DMS153 (cell line): ENCODE measurements at places on chromosomes 4 and X.

GRCh38 chr4:152734015-152734698 lies 45.4 kb downstream of the TIGD4 start:
- DNase-seq: no peak

- no peak for DNase-seq
Observed at GRCh38 chrX:40938423-40938822, 146.8 kb upstream of the USP9X start.

DNA sequence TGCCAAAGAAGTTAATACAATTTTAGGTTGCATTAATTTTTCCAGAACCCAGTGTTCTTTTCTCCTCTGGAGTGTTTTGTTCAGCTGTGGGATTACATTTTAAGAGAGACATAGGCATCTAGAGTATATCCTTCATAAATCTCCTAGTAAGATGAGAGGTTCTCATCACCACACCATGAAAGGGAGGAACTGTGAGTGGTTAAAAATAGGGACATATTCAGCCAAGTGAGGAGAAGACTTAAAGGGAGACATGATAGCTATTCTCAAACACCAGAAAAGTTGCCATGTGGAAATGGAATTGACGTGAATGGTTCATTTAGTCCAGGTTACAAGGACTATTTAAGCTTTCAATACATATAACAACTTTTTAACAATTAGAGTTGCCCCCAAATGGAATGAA lies 6.5 kb upstream of the MRPL1 start:
- no peak for DNase-seq

DNA sequence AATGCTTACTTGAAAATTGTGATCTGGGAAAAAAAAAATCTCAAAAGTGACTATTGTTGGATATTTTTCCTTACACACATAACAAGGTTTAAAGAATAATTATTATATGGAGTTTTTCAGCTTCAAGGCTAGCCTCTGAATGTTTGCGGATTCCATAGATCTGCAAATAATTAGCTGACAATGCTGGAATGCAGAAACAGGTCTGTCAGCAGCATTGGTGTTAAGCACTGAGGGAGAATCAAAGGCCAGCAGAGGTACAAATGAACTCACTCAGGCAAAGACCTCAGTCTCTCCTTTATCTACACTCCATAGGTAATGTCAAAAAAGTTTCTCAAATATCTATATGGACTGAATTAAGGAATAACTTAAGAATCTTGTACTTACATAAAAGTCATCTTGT lies 35.1 kb downstream of the SMIM31 start:
- no peak for DNase-seq

DNA sequence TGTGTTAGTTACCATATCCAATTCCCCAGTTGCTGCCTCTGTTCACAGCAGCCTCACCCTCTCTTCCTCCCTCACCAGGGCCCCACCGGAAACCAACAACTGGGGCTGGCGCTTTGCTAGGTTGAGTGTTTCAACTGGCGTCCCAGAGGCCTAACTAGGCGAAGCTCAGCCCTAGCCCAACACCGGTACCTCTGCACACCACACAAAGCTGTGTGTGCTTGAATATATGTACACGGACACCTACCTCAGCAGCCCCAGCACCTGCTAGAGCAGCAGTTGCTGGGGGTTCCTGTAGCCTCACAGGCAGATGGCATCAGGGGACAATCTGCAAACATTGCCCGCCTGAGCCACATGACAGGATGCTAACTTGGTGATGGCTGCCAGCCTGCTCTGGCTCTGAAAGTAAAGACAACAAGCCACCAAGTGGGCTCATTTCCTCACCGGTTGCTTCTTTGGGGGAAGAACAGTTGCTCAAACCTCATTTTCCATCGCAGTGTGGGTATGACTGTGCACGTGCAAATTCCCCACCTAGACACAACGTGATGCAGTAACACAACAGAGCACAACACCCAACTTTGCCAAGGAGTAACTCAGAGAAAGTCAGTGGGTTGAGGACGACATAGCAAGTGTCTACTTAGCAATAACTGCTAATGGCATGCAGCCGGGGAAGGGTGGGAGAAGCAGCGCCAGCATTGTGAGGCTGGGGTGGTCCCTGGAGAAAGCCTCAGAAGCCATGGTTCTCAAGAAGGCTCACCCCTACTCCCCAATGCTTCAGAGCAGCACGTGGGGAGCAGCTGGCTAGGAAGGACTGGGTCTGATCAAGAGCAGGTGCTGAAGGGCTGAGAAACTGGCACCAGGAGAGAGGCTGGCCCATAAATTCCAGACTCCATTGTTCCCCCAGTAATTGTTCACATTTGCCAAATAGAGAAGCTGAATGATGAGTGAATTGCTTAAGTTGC lies 139.5 kb downstream of the SH3KBP1 start:
- DNase-seq: no peak

GRCh38 chrX:39975101-39975925 lies 122.4 kb downstream of the BCOR start:
- peak; percentile 71 for DNase-seq
